ENCODE measurements at places on chromosomes 7 and 10.

GRCh38 chr7:158397885-158398284 is 189.7 kb downstream of the PTPRN2 start:
- DNase-seq = no peak

DNA sequence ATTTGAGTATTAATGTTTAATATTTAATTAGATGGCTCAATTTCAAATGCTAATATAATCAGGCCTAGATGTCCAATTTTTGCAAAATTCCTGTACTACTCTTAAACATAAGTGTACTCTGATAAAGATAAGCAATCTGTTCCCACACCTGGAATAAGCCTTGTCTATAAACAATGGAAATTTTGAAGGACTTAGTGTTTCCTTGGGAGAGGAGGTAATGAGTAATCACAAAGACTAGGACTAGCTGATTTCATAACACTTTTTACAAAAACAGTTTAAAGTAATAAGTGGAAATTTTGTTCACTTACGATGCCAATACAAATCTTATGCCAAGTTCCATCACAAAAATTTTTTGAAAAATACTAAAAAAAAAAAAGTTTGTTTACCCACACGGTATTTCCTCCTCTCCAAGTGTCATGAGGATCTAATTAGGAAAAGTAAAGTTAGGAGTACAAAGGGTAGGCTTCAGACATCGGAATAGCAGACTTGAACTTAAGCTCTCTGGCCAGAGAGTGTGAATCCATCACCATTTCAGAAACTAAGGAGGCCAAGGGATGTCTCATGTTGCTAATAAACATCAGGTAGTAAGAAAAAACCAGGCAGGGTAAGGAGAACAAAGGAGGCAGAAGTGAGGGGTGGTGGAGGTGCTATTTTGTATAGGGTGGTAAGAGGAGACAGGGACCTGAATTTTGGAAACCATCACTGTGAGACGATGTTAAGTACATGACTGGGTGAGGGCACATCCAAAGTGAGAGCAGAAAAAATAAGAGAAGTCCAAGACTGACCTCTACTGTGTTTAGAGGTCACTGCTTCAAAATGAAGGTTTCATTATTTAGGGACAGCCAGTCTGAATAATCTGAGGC is 61.3 kb downstream of the RAPGEF5 start:
- DNase-seq = no peak

DNA sequence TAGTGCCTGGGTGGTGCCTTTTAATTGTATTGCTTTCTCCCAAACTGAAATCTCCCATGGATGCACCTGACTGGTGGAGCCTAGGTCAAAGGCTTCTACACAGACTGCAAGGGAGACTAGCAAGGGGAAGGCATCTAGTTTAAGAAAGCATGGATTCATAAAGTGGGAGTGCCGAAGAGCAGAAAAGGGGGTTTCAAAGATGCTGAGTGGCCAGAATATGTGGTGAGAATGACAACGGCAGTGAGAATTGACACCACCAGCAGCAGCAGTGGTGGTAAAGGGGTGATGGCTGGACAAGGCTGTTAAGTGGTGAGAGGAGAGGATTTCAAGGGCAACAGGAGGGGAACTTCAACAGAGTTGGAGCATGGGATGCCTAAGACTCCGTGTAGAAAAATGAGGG is 36.7 kb downstream of the LSMEM1 start:
- DNase-seq = no peak

- no peak for DNase-seq
Measured at GRCh38 chr7:104694710-104695109, 319.3 kb upstream of the KMT2E start.

- no peak for DNase-seq
Measured at GRCh38 chr10:125549653-125550052, 133.3 kb downstream of the TEX36 start.

All from NCI-H1436 (cell line).